Cortex of kidney (tissue), 1 donor: ENCODE measurements at places on chromosomes 6 and 20.

DNA sequence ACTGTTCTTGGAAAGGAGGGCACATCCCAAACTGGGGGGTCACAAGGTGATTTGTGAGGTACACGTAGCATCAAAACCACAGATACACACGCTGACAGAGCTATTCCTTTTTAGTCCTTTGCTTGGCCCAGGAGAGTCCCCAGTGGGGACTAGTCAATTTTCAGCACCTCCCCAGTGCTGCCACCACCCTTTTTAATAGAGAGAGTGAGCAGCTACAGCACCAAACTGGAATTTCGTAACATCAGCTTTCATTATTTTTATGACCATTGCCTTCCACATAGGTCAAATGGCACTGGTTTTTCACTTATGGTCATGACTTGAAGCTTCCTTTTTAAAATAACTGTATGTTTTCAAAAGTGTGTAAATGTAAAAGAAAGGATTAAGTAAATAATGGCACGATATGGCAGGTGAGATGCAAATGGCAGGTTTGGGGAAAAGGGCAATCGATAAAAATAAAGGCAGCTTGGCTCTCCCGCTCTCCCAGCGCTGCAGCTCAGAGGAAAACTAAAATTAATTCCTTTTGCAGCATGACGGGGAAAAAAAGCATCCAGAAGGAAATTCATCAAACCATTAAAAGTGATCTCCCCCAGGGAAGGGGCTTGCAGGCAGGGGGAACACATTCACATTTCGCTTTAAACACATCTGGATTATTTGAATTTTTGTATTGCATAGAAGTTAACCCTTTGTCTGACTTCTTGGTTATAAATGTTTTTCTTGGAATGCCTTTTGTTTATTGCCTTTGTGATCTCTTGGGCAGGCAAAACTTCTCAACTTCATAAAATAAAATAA, 95.2 kb downstream of the ANKRD60 start:
- DNase-seq = no peak

GRCh38 chr20:10172998-10173655, 45.5 kb upstream of the SNAP25 start:
- no peak for DNase-seq

GRCh38 chr6:11909696-11910132, 102.4 kb upstream of the HIVEP1 start:
- DNase-seq = no peak

DNA sequence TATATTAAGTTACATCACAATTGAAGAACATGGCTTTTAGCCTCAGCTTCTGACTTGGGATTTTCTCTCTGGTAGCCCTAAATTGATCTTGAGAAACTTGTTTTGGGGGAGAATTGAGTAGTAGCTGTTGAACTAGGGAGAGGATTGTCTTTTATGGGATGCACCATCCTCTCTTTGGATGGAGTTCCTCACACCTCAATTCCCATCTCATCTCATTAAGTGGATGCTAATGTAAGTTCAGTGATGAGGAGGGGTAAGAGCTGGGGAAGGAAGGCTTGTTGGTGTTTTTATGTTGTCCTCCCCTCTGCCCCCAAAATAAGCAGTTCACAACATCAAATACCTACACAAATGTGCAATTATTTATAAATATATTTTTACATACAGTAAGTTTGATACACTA, 4.0 kb downstream of the GJA1 start:
- no peak for DNase-seq

DNA sequence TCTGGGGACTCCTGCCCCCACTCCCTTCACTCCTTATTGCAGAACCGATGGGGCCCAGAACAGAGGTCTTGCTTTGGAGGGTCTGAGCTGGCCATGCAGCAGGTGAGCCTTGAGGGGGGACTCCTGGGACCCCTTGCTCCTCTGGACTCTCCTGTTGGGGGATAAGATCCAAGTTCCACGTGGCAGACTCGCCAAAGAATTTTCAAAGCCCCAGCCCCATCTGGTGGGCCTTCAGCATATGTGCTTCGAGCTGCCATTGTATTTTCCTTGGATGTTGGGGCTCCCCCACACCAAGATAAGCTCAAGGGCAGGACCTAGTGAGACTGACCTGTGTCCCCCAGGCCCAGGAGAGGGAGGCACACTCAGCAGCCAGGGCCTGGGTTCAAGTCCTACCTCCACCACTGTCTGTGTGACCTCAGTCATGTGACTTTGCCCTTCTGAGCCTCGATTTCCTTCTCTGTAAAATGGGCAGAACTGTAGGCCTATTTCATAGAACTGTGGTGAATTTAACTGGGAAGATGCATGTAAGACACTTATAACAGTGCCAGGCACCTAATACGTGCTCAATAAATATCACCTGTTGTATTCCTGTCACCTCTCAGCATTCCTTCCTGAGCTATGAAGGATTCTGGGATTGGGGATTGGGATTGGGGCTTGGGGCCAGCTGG, 115.5 kb downstream of the VEGFA start:
- no peak for DNase-seq

DNA sequence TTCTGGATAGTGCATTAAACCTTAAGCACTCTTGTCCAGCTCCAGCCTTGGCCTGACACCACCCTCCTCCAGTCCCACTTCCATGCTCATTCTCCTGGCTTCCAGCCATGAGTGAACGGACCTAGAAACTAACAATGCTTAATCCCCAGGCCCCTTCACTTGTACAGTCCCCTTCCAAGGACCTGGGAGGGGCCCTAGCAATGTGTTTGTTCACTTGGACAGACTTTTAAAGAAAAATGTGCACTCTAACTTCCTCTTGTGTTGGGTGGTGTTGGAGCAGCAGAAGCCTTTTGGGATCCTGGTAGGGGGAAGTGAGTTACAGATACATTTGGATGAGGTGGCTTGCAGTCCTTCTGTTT, 48.9 kb upstream of the CCN6 start:
- DNase-seq = no peak

GRCh38 chr6:6714118-6714897, 125.8 kb downstream of the LY86 start:
- DNase-seq = no peak

DNA sequence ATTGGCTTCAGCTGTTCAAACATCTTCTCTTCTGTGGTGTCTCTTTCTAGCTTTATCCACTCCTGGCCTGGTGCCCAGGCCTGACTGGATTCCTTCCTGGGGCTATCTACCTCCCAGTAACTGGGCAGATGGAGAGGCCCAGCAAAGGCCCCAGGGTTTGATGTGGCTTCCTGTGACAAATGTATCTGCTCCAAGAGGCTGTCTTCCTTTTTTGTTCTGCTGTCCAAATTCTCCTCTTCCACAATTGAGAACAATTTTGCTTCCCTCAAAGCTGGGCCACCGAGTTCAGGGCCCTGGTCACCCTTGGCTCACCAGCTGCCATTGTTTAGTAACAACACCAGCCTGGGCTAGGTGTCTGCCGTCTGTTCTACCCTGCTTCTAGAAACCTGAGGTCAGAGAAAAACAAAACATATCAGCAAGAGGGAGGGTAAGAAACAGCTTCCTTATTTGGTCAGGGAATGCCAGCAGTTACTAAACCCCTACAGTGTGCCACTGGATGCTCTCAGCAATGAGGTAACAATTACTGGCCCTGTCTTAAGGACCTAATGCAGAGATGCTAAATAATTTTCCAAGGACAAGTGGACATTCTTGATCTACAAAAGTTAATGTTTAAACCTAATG, 3.9 kb downstream of the ZFP57 start:
- DNase-seq = no peak

- no peak for DNase-seq
Measured at GRCh38 chr20:20896606-20897005, 184.2 kb upstream of the RALGAPA2 start.

DNA sequence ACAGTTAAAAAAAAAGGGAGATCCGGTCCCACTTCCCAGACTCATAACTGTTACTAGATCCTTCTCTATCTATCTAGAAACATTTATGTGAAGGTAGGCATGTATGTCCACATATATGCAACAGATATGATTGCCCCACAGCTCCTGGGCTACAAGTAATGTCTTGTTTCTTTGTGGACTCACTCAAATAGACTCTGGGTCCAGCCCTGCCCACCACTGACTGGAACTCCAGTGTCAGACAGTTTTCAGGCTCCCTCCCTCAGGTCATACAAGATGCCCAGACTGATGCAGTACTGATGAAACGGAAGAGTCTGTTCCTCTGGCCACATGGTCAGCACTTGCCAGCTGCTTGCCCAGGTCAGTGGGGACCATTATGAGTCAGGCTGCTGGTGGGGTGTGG, 30.8 kb upstream of the IER3 start:
- DNase-seq = no peak

DNA sequence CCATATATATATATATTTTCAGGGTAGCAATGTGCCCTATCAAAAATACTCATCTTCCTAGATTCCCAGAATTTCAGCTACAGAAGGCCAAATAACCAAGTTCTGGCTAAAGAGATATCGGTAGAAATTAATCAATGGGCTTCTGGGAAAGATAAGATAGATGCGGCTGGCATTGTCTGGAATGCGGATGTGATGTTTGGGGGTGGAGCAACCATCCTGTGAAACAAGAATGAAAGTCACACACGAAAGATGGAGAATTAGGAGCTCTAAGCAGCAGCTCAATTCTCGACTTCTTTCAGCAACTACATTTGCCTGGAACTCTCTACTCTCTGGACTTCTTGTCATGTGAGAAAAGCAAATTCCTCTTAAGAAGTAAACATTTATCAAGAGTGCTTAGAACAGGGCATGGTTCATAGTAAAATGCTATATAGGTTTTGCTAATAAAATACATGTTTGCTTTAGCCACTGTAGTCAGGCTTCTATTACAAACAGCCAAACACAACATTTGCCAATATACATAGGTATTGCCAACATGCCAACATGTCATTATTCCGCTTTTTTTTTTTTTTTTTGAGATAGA, 90.8 kb downstream of the CLIC5 start:
- no peak for DNase-seq

DNA sequence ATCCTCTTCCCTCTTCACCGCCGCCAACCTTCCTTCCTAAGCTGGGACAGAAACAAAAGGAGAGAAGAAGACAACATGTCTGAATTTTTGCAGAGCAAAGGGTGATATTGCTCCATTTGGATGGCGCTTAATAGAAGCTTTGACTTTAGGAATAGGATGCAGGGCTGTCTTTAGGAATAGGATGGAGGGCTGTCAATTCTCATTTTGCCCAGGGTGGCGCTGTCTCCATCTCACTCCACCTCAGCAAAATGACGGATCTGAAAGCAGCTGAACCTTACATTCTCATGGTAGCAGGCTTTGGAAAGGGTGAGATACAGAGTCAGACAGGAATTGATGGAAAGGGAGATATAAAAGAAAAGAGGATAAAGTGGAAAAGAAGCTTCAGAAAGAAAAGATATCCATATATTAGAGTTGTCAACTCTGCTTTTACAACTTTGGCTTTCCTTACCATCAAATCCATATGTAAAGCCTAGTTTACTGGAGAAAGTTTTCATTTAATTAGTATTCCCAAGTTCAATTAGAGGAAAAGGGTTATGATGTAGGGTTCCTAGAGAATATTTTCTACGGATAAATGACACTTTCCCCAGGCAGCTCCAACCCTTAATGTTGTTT, 2.4 kb downstream of the MTCL3 start:
- DNase-seq = no peak

DNA sequence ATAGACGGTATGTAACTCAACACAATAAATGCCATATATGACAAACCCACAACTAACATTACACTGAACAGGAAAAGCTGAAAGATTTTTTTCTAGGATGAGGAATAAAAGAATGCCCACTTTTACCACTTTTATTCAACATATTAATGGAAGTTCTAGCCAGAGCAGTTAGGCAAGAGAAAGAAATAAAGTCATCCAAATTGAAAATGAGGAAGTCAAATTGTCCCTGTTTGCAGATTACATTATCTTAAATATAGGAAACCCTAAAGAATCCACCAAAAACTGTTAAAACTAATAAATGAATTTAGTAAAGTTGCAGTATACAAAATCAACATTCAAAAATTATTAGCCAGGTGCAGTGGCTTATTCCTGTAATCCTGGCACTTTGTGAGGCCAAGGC, 24.6 kb upstream of the ADGB start:
- no peak for DNase-seq

DNA sequence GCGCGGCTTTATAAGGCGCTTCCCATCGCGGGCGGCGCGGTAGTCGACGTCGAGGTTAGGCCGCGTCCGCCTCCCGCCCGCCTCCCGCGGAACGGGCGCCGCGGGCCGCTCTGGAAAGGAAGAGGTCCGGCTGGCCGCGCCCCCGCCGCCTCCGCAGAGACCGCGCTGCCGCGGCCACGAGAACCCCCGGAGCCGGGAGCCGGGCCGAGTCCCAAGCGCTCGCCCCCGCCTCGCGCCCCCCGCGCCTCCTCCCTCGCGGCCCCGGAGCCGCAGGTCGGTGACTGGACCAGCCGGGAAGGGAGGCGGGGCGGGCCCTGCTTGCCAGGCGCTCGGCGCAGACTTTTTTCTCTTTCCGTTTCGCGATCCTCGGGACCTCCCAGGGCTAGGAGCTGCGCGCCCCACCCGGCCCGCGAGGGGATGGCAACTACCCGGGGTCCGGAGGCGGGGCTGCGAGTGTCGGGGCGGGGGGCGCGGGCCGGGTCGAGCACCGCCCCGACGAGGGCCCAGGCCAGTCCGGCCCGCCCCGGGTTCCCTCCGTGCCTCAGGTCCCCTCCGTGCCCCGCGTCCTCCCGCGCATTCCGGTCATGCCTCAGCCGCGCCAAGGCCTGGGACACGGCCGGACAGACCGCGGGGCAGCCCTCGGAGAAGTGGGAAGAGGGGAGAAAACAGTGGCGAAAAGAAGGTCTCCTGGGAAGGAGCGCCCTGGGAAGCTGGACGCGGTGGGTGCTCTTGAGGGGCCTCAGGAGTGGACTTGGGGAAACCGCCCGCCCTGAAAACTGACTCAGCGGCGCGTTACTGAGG, 417 bp upstream of the PXDC1 start:
- DNase-seq = peak; percentile 68

DNA sequence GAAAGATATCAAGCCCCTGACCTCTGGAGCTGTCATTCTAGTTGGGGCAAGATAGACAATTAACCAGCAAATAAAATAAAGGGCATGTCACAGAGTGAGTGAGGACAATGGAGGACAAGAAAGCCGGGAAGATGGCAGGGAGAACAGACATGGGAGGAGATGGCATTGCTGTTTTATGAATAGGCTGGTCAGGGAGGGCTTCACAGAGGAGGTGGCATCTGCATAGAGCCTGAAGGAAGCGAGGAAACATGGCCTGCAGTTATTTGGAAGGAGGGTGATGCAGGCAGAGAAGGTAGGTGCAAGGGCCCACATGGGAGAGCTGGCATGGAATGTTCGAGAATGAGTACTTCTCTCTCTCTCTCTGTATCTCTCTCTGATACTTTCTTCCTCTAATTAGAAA, 63.7 kb downstream of the EFCAB8 start:
- DNase-seq = no peak

DNA sequence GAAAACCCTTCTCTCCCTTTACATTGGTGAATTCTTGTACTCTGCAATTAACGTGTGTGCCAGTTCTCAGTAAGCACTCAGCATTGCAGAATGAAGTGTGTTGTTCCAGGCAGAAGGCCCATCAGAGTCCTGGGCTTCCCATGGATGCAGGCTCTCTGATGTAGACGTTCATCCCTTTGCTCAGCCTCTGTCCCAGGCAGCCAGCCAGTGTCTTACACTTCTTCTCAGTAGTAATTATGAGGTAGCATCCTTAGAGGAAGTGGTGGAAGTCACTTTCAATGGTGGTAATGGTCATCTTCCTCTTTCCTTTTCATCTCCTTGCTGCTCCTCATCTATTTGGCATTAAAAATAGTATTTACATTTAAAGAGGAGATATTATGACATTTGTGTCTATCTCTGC, 66.7 kb upstream of the FYN start:
- no peak for DNase-seq
